ENCODE measurements at places on chromosomes 13 and 19.

- DNase-seq: no peak
- no peaks in the 10 kb centered on the region for H3K4me1 ChIP-seq
- no peak overlapping the region for H3K4me3 ChIP-seq
- no peaks in the 10 kb centered on the region for H3K36me3 ChIP-seq
These were observed 43.6 kb downstream of the SIPA1L3 start for GRCh38 chr19:37950471-37951175.

DNA sequence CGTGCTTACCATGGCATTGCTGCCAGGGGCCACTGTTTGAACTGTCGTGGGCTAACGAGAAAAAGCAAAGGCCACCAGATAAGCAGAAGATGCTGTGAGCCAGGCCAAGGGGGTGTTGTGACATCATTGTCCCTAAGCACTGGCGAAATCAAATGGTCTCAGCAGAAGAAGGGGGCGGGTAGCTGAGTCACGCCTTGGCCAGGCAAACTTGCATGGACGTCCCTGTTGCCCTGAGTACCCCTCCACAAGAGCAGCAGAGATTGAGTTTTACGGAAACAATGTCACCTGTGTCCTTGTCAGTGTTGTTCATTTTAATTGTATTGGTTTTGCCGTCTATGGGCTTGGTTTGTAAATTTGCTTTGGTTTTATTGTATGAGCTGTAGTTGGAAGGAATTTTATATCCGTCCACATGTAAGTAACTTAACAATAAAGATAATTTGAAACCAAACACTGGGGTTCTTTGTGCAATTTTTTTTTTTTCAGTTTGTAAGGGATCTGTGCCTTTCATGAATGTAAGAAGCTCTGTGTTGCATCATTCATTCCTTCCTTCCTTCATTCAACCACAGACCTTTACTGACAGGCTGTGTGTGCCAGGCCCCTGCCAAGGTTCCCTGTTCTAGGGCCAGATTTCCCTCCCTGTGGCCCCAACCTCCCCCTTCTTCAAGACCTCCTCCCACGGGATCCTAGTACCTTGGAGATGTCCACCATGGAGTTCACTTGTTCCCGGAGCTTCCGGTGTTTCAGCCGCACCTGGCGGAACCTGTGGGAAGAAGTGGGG lies 12.3 kb downstream of the KCNN4 start:
- peak; percentile 14 for DNase-seq
- no peak overlapping the region for H3K4me3 ChIP-seq
- H3K27ac ChIP-seq: no peak overlapping the region
- H3K4me1 ChIP-seq: peaks cover 41% of the 10 kb centered on the region
- peaks cover 51% of the 10 kb centered on the region for H3K36me3 ChIP-seq

DNA sequence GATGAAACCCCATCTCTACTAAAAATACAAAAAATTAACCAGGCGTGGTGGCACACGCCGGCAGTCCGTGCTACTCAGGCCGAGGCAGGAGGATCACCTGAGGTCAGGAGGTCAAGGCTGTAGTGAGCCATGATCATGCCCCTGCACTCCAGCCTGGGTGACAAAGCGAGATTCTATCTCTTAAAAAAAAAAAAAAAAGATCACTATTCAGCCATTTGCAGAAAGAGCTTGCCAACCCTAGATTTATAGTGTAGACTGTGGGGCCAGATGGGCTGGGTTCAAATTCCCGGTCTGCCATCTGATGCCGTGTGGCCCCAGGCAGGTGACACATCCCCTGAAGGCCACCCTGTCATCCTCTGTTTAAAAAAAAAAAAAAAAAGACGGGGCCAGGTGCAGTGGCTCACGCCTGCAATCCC lies 28.9 kb downstream of the SMIM24 start:
- H3K27ac ChIP-seq: no peak overlapping the region
- H3K4me3 ChIP-seq: no peak overlapping the region
- no peaks in the 10 kb centered on the region for H3K36me3 ChIP-seq
- H3K4me1 ChIP-seq: no peaks in the 10 kb centered on the region
- no peak for DNase-seq

DNA sequence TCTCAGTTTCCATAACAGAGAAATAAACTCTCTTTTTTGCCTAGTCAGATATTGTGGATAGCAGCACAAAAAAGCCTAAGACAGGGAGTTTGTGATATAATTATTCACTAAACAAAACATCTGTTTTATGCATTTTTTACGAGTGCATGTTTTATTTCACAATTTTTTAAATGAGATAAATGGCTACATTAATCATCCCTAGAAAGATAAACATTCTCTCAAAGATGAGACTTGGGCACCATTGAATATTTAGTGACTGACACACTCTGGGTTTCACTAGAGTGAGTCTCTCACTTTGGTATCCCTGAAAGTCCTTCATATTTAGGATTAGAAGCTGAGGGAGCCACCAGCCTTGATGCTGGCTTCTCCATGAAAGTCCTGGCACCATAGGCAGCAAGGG lies 74.3 kb upstream of the LRCH1 start:
- no peaks in the 10 kb centered on the region for H3K4me1 ChIP-seq
- no peak overlapping the region for H3K27ac ChIP-seq
- no peaks in the 10 kb centered on the region for H3K36me3 ChIP-seq
- H3K27me3 ChIP-seq: peaks cover 3% of the 10 kb centered on the region
- H3K4me3 ChIP-seq: no peak overlapping the region
- DNase-seq: no peak

DNA sequence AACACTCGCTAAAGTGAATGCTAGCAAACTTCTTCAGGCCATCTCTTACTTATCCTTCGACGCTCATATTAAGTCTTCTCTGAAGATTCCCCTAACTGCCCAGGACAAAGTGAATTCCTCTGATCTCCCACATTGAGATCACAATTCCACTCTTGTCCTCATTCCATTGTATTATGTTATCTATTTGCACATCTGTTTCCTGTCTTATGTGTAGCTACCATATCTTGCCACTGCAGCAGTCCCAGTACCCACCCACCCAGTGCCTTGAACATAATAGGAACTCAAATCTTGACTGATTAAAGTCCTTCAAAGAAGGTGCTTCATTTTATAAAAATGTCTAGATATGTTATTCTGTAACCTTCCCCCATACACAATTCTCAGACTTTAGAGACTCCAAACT lies 702.3 kb downstream of the DIAPH3 start:
- no peak overlapping the region for H3K27ac ChIP-seq
- DNase-seq: no peak
- no peaks in the 10 kb centered on the region for H3K36me3 ChIP-seq
- H3K4me3 ChIP-seq: no peak overlapping the region
- no peaks in the 10 kb centered on the region for H3K4me1 ChIP-seq
- H3K27me3 ChIP-seq: peaks cover 5% of the 10 kb centered on the region

DNA sequence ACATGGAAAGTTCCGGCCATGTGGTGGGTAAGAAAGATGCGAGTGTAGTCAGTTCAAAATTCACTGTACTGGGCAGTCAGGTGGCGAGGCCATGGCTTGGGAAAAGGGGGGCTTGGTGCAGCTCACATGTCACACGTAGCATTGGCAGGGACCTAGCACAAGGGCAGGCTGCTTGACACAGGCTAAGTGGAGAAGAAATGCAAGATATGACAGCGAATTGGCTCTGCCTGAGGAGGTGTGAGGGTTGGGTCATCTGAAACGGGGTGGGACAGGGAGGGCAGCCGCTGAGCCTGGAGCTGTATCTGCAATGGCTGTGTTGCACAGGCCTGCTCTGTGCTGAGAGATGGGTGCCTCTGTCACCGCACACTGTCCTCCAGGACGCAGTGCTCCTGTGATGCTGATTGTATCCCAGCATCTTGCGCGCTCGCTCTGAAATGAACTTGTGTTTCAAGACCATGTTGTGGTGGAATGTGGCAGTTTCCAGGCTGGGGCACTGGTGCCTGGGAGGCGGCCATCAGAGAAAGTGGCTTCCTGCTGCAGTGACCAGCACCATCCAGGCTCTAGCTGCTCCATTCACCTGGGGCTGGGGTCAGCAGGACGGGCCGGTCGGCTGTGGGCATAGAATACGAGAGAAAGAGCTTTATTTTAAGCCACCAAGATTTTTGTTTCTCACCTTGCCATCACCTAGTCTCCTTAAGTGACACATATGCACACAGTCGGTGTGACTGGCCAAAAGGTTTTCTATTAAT lies 70.3 kb downstream of the TEX29 start:
- H3K27me3 ChIP-seq: no peaks in the 10 kb centered on the region
- no peak overlapping the region for H3K27ac ChIP-seq
- H3K4me3 ChIP-seq: no peak overlapping the region
- no peaks in the 10 kb centered on the region for H3K36me3 ChIP-seq
- peaks cover 14% of the 10 kb centered on the region for H3K4me1 ChIP-seq
- no peak for DNase-seq

DNA sequence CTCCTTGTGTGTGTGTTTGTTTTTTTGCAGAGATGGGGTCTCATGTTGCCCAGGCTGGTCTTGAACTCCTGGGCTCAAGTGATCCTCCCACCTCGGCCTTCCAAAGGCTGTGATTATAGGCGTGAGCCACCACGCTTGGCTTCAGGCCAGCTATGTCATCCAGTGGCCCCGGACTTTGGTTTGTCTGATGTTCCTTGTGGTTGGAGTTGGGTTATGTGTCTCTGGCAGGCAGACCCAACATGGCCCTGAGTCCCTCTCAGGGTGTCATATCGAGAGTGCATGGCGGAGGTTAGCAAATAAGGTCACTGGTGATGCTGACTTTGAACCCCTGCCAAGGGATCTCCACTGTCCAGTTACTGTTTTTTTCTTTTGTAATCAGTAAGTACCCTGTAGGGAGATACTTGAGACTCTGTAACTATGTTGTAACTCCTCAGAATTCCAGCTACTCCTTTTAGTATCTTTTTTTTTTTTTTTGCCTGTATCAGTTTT lies 37.3 kb downstream of the SMARCA4 start:
- H3K36me3 ChIP-seq: peaks cover 36% of the 10 kb centered on the region
- H3K27ac ChIP-seq: no peak overlapping the region
- H3K4me3 ChIP-seq: no peak overlapping the region
- DNase-seq: no peak

GRCh38 chr19:50669302-50670101 lies 20.3 kb downstream of the C19orf81 start:
- peak; percentile 60 for DNase-seq
- H3K27me3 ChIP-seq: peaks cover 85% of the 10 kb centered on the region
- no peaks in the 10 kb centered on the region for H3K36me3 ChIP-seq
- H3K4me3 ChIP-seq: no peak overlapping the region
- H3K27ac ChIP-seq: no peak overlapping the region
- H3K4me1 ChIP-seq: no peaks in the 10 kb centered on the region

- H3K27ac ChIP-seq: no peak overlapping the region
- DNase-seq: no peak
These were observed 278.3 kb downstream of the UQCRFS1 start for GRCh38 chr19:28934631-28935030.

DNA sequence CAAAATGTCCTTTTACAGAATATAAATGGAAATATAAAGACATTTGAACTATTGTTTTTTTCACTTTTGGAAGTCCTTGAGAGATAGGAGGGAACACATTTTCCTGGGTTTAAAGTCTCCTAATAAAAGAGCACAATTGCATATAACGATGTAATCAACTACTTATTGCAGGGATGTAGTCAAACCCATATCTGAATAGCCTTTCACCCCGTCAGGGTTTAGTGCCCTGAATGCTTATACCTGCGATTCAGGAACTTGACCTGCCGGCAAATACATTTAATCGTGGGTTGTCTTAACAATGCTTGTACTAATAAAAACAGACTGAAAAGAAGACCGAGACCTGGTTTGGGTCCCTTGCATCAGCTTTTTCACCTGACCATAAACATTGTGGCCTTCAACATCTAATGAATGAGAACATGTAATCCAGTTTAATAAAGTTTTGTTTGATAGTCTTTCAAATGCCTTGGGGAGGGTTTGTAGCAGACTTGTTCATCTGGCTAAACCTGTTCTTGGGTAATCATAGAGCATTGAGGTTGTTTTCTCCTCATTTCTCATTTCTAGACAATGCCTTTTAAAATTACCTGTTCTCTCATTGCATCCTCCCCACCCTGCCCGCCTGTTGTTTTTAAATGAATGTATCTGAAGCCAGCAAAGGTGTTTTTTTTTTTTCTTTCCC lies 7.0 kb downstream of the KLF5 start:
- peaks cover 22% of the 10 kb centered on the region for H3K36me3 ChIP-seq
- no peak for DNase-seq
- H3K4me3 ChIP-seq: no peak overlapping the region
- no peak overlapping the region for H3K27ac ChIP-seq

GRCh38 chr13:44934724-44935123 lies 54.5 kb downstream of the NUFIP1 start:
- H3K27ac ChIP-seq: no peak overlapping the region
- H3K4me3 ChIP-seq: no peak overlapping the region
- H3K36me3 ChIP-seq: no peaks in the 10 kb centered on the region
- H3K27me3 ChIP-seq: peaks cover 8% of the 10 kb centered on the region

DNA sequence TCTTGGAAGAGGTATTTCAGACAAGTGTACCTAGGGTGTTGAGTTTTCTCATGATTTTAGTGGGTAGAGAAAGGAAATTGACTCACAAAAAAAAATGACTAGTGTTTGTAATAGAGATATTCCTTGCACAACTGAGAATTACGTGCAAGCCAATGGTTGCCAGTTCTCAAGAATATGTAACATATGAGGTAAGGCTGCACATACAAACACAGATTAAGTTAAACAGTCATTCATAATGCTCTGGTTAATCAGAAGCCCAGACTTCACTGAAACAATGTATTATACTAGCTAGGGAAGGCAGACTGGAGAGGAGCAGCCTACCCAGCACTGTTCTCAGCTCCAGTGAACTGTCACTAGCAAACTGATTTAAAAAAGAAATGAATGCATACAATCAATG lies 418.3 kb downstream of the DIAPH3 start:
- H3K36me3 ChIP-seq: no peaks in the 10 kb centered on the region
- H3K27me3 ChIP-seq: no peaks in the 10 kb centered on the region
- H3K27ac ChIP-seq: no peak overlapping the region
- no peaks in the 10 kb centered on the region for H3K4me1 ChIP-seq

GRCh38 chr13:33543089-33543459 lies 257.5 kb upstream of the STARD13 start:
- no peaks in the 10 kb centered on the region for H3K27me3 ChIP-seq
- no peak for DNase-seq

GRCh38 chr13:87684850-87685742 lies 13.9 kb downstream of the SLITRK5 start:
- H3K36me3 ChIP-seq: no peaks in the 10 kb centered on the region
- H3K4me1 ChIP-seq: no peaks in the 10 kb centered on the region
- DNase-seq: no peak
- no peak overlapping the region for H3K4me3 ChIP-seq
- no peak overlapping the region for H3K27ac ChIP-seq
- no peaks in the 10 kb centered on the region for H3K27me3 ChIP-seq

- no peak overlapping the region for H3K27ac ChIP-seq
- H3K27me3 ChIP-seq: peaks cover 44% of the 10 kb centered on the region
- H3K4me1 ChIP-seq: peaks cover 18% of the 10 kb centered on the region
- H3K4me3 ChIP-seq: peak overlapping the region; percentile 11
- no peaks in the 10 kb centered on the region for H3K36me3 ChIP-seq
These were observed 51.9 kb downstream of the CELF5 start for GRCh38 chr19:3276341-3276799.

DNA sequence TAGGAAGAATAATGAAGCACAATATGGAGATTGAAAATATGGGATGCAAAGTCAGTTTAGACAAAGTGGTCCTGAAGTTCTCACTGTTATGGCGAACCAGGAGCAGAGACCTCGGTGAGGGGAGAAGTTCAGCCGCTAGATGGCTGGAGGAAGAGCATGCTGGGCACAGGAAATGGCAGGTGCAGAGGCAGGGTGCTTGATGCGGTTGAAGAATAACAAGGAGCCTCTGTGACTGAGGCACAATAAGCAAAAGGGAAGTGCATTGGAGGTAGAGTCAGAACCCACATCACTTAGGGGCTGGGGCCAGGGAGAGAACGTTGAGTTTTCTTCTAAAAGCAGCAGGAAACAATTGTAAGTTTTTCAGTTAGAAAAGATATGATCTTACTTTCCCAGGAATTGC lies 1725.2 kb downstream of the EFNB2 start:
- peaks cover 2% of the 10 kb centered on the region for H3K4me1 ChIP-seq
- no peaks in the 10 kb centered on the region for H3K27me3 ChIP-seq
- no peak overlapping the region for H3K4me3 ChIP-seq
- H3K27ac ChIP-seq: no peak overlapping the region
